ENCODE measurements at places on chromosomes 4 and X. TPM values are rescaled to one million over a fixed set of nuclear protein-coding genes. Genes with fewer than 3 reads are reported as not detected.

SHROOM4 gene
- 14.1 TPM for total RNA-seq

NSUN7 gene
- total RNA-seq: 2.0 TPM

ADH1B gene
- 1,760 TPM for total RNA-seq

PLK4 gene
- 0.44 TPM for total RNA-seq

HTR2C gene
- not detected for total RNA-seq

STPG2 gene
- total RNA-seq: 0.90 TPM

ZNF157 gene
- total RNA-seq: 0.60 TPM

COX7B gene
- total RNA-seq: 319 TPM

HELT gene
- total RNA-seq: not detected

SRPX gene
- 121 TPM for total RNA-seq

TBC1D8B gene
- total RNA-seq: 16.7 TPM

XAGE2 gene
- total RNA-seq: 1.1 TPM

CTAG1A gene
- not detected for total RNA-seq

SERTM2 gene
- not detected for total RNA-seq

FATE1 gene
- total RNA-seq: not detected

CPLX1 gene
- not detected for total RNA-seq

All from tibial nerve (tissue), 4 donors.